ENCODE measurements at places on chromosomes 11 and 22.
A peak's percentile ranks its signal among the peaks of the same experiment; 100 is the strongest.

- no peaks in the 10 kb centered on the region for H3K36me3 ChIP-seq
- peaks cover 7% of the 10 kb centered on the region for H3K27me3 ChIP-seq
- no peak overlapping the region for H3K4me3 ChIP-seq
- H3K27ac ChIP-seq, result no peak overlapping the region
Measured at GRCh38 chr11:63917692-63918506, 935 bp upstream of the RCOR2 start.

DNA sequence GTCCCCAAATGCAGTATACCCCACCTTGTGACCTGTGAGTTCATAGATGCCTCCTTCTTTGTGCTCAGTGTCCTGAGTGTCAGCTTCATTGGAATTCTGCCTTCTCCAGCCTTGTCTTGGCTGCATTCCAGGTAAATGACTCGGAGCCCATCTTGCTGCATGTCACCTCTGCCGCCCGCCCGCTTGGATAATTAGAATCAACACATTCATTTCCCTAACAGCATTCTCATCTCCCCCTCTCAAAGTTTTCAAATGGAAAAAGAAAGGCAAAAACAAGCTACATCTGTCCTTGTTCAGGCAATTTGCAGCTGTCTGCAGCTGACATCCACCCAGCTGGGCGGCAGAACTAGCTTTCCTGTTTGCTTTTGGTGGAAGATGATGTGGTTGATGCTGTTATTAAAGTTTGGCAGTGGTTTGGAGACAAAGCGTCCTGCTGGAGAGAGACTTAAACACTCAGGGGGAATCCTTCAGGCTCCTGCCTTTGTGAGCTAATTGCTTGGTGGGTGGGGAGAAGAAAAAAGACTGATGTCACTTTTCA is 198.8 kb upstream of the SEZ6L start:
- H3K4me3 ChIP-seq, result no peak overlapping the region
- no peaks in the 10 kb centered on the region for H3K36me3 ChIP-seq
- no peaks in the 10 kb centered on the region for H3K27me3 ChIP-seq

DNA sequence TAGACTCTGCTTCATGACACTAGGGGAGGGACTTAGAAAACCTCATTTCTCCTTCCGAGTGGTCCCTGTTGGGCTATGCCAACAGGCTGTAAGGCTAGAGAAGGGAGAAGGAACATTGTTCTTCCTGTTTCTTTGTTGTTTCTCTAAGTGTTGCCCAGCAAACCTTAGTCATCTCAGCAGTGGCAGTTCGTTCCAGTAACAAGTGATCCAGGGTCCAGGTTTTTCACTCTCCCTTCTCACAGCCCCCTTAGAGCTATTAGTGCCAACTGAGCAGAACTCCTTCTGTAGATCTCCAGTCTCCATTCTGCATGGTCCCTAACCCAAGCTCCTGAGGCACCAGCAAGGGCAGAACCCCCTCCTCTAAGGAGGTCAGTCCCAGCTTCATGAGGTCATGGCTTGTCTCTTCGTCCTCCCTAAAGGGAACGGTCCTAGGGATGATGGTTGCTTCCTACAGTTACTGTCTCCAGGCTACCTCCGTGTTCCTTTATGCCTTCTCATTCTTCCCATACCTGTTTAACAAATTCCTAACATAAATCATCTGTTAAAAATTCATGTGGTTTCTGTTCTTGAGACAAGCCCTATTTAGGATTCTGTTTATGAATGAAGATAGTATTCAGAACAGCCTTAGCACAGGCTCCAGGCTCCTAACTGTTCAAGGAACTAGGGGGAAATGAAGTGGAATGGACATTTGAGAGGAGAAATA is 168.6 kb upstream of the UBASH3B start:
- peaks cover 2% of the 10 kb centered on the region for H3K27me3 ChIP-seq
- H3K4me1 ChIP-seq, result no peaks in the 10 kb centered on the region
- no peak overlapping the region for H3K4me3 ChIP-seq
- no peak overlapping the region for H3K27ac ChIP-seq
- DNase-seq, result no peak

DNA sequence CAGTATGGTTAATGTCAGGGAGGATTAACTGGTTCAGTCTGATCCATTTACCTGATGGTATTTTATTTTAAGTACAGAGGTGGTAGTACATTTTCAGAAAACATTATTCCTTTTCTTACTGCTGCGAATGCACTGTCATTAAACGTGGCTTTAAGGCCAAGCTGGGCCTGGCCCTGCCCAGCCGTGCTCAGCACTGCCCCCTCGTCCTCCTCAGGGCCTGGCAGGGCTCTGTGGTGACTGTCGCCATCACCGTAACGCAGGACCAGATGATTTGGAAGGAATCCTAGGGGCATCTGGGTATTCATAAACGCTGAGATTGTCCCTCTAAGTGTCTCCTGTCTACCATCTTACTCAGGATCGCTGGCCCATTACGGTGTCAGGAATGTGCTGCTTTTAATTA is 302.0 kb downstream of the TBC1D22A start:
- no peak overlapping the region for H3K4me3 ChIP-seq
- H3K27me3 ChIP-seq, result no peaks in the 10 kb centered on the region
- H3K27ac ChIP-seq, result no peak overlapping the region
- DNase-seq, result no peak

DNA sequence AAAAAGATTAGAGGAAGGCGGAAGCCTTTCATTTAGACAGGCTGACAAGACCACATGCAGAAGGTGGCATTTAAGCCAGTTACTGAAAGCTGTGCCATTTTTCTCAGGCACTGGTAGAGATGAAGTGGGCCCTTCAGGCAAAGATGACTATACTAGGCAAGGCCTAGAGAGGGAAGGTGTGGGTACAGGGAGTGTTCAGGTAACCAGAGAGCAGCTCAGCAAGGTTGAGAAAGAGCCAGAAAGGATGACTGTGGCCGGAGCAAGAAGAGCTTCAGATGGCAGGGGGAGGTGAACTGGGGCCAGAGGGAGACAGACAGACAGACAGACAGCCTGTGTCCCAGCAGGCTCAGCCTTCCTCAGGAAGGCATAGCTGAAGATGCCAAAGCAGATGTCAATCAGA is 88.1 kb upstream of the NARS2 start:
- H3K27me3 ChIP-seq, result no peaks in the 10 kb centered on the region
- H3K36me3 ChIP-seq, result no peaks in the 10 kb centered on the region
- no peak overlapping the region for H3K4me3 ChIP-seq
- H3K27ac ChIP-seq, result no peak overlapping the region
- no peak for DNase-seq

DNA sequence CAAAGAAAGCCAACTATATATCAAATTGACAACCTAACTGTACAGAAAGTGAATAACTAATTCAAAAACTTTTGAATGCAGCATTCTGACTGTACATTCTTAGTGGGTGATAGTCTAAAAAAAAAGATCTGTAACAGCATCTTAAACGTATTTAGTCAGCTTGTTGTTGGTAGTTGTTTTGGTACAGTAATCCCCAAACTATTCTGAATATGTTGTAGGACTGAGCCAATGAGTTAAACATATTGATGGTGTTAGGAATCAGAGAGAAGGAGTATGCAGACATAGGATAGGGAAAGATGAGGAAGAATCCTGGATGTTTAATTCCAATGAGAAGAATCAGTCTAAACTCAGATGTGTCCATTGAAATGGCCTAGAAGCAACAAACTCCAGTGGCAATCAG is 41.9 kb upstream of the KIRREL3 start:
- no peak overlapping the region for H3K27ac ChIP-seq
- no peak for DNase-seq
- no peaks in the 10 kb centered on the region for H3K36me3 ChIP-seq
- H3K4me1 ChIP-seq, result no peaks in the 10 kb centered on the region
- H3K4me3 ChIP-seq, result no peak overlapping the region

GRCh38 chr11:61539006-61539405 is 30.5 kb downstream of the LRRC10B start:
- no peak overlapping the region for H3K4me3 ChIP-seq
- no peak for DNase-seq
- H3K27ac ChIP-seq, result no peak overlapping the region
- H3K36me3 ChIP-seq, result no peaks in the 10 kb centered on the region

- H3K27ac ChIP-seq, result no peak overlapping the region
- no peak overlapping the region for H3K4me3 ChIP-seq
- H3K4me1 ChIP-seq, result no peaks in the 10 kb centered on the region
- H3K36me3 ChIP-seq, result peaks cover 43% of the 10 kb centered on the region
Measured at GRCh38 chr11:86269645-86270044, 25.1 kb downstream of the EED start.

GRCh38 chr11:4610258-4610935 is 2.4 kb upstream of the TRIM68 start:
- H3K4me3 ChIP-seq, result no peak overlapping the region
- peaks cover 15% of the 10 kb centered on the region for H3K4me1 ChIP-seq
- peak overlapping the region; percentile 59 for H3K27ac ChIP-seq
- H3K27me3 ChIP-seq, result no peaks in the 10 kb centered on the region
- no peak for DNase-seq

GRCh38 chr11:60334005-60334620 is 7.1 kb downstream of the MS4A6E start:
- no peaks in the 10 kb centered on the region for H3K27me3 ChIP-seq
- no peaks in the 10 kb centered on the region for H3K36me3 ChIP-seq
- no peak overlapping the region for H3K4me3 ChIP-seq
- H3K4me1 ChIP-seq, result no peaks in the 10 kb centered on the region

DNA sequence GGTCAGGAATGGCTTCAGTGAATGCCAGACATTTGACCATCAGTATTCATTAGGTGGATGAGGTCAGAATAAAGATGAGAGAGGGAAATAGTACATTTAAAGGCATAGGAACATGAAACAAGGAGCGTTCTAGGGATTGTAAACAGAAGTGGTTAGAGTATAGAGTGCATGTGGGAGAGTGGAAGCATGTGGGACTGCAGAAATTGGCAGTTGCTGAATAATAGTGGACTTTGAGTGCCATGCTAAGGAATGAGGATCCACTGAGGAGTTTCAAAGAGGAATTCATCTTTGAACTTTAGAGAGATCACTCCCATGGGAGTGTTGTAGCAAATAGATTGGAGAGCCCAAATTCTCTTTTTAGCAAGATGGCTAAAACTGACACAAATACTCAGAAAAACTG is 7.9 kb downstream of the RNF169 start:
- DNase-seq, result no peak
- H3K27me3 ChIP-seq, result no peaks in the 10 kb centered on the region
- no peak overlapping the region for H3K27ac ChIP-seq
- no peaks in the 10 kb centered on the region for H3K36me3 ChIP-seq

DNA sequence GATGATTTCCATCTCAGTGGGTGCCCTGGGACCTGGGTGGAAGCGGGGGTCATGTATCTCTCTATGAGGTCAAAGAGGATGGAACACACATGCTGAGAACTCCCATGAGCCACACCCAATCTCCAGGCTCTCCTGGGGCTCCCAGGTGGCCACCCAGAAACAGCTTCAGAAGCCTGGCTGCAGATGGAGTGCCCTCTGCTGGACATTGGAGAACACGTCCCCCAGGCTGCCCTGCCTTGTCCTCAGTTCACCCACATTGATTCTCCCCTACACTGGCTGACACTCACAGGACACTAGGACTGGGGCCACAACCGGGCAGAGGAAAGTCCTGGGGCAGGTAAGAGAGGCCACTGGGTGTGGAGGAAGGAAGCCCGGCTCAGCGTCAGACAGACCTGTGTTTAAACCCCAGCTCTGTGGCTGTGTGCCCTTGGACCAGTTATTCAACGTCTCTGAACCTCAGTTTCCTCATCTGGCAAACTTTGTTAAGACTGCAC is 4.5 kb upstream of the NOL12 start:
- peaks cover 39% of the 10 kb centered on the region for H3K4me1 ChIP-seq
- peak; percentile 67 for DNase-seq
- no peak overlapping the region for H3K4me3 ChIP-seq

DNA sequence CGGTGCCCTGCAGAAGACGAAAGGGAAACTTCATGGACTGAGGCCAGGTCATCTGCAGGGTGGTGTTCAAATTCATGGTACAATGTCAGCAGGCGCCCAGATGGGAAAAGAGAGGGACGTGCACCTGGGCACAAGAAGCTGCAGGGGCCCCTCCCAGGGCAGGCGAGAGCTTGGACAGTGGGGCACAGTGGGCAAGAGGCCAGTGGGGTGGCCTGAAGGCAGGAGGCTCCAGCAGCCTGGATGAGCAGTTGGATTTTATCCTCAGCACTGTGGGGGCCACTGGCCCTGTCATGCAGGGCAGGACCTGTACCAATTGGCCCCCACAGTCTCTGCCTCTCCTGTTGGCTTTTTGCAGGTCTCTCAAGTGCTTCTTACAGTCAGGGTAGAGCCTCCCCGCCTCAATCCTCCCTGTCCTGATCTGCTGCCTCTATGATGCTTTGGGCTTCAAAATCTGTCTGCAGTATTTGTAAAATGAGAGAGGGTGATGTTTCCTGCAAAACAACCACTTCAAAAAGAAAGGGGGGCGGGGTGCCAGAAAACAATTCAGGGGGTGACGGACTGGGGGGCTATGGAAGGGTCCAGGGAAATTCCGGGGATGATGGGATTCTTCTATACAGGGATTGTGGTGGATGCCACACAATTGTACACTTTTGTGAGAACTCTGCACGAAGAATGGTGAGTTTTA is 1.7 kb upstream of the BID start:
- peak overlapping the region; percentile 99 for H3K27ac ChIP-seq
- H3K4me3 ChIP-seq, result no peak overlapping the region
- DNase-seq, result peak; percentile 64
- H3K27me3 ChIP-seq, result no peaks in the 10 kb centered on the region
- H3K4me1 ChIP-seq, result peaks cover 92% of the 10 kb centered on the region

GRCh38 chr11:47980088-47980906 is at the start of gene PTPRJ:
PTPRJ (plus strand) TSS chr11:47980559; CDS start chr11:47980913, 354 bp downstream.
- H3K27ac ChIP-seq, result peak within 1 kb of the TSS; percentile 52
- DNase-seq, result peak; percentile 83
- peak within 1 kb of the TSS; percentile 60 for H3K4me3 ChIP-seq
- H3K27me3 ChIP-seq, result no peaks in the 10 kb centered on the region
- peaks cover 3% of the 10 kb centered on the region for H3K36me3 ChIP-seq

DNA sequence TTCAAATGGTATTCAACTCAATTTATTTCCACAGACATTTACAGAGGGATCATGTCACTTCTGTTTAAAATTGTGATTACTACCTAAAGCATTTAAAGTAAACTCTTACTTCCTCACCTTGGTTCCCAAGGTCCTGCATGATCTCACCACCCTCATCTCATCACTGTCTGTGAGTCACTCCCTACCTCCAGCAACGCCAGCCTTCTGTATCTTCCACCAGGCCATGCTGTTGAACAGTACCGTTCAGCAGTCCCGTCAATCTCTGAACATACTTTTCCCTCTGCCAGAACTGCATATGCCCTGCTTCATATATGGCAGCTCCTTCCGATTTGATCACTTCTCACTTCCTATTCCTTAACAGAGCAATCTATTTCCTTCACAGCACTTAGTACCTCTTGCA is 2.0 kb downstream of the FBXO3 start:
- no peak overlapping the region for H3K27ac ChIP-seq
- DNase-seq, result no peak
- H3K36me3 ChIP-seq, result peaks cover 31% of the 10 kb centered on the region
- H3K4me1 ChIP-seq, result peaks cover 23% of the 10 kb centered on the region
